ENCODE measurements at places on chromosomes 11 and 22. TPM values are rescaled to one million over a fixed set of nuclear protein-coding genes. Genes with fewer than 3 reads are reported as not detected.
A peak's percentile ranks its signal among the peaks of the same experiment; 100 is the strongest.

The ISX gene
- total RNA-seq, result not detected

The GLB1L3 gene
- total RNA-seq, result not detected

The AMOTL1 gene
- total RNA-seq, result 66.2 TPM

The HSPA8 gene
- total RNA-seq, result 543 TPM

The SEPTIN5 gene
- total RNA-seq, result 32.5 TPM

The SELENOM gene
- total RNA-seq, result 526 TPM

DNA sequence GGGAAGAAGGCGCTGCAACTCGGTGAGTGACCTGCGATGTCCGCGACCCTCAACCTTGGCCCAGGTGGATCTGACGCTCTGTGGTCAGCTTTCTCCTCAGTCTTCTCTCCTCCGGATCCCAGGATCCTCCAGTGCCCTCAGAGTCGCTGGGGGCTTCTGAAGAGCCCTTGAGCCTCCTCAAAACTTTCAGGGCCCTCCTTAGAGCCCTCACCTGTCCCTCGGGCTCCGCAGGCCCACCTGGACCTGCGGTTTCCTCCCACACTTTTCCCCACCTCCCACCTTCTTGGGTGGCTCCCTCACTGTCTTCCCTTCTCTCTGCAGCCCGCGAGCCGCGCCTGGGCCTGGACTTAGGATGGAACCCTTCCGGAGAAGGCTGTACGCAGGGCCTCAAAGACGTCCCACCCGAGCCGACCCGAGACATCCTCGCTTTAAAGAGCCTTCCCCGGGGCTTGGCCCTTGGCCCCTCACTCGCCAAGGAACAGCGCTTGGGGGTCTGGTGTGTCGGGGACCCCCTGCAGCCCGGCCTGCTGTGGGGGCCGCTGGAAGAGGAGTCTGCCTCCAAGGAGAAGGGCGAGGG lies 335 bp downstream of the ZNF408 start:
- H3K4me1 ChIP-seq, result no peaks in the 10 kb centered on the region
- DNase-seq, result no peak
- H3K27ac ChIP-seq, result no peak overlapping the region
- H3K36me3 ChIP-seq, result peaks cover 20% of the 10 kb centered on the region
- H3K4me3 ChIP-seq, result peak overlapping the region; percentile 76
- H3K27me3 ChIP-seq, result no peaks in the 10 kb centered on the region

- DNase-seq, result no peak
- H3K4me1 ChIP-seq, result no peaks in the 10 kb centered on the region
- H3K27me3 ChIP-seq, result no peaks in the 10 kb centered on the region
These were observed 105.4 kb downstream of the BCR start for GRCh38 chr22:23285734-23286133.

DNA sequence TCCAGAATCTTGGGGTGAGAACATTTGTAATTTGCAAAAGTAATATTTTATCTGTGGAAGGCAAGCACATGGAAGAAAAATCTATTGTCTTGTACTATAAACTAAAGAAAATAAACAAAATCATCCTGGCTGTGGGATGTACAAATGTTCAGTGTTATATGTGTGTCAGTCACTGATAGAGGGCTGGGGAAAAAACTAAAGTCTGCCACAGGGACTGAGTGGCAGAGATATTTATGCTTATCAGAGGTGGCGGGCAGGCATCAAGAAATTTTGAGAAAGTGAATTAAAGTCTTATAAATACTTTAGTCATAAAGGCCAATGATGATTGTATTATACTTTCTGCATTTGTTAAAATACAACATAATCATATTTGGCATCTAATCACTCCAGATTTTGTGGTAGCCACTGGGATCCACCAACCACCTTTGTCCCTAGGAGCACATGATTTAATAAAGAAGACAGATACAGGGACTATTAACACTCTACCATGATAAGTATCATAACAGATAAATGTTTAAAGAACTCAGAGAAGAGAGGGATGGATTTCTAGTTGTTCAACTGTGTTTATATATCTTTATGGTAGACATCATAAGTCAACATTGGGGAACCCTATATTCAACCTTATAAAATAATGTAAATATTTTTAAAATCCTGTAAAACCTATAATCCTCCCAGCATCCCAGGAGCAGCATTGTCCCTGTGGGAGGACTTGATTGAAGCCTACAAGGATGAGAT lies 2.6 kb upstream of the ENDOD1 start:
- H3K36me3 ChIP-seq, result no peaks in the 10 kb centered on the region
- H3K27ac ChIP-seq, result no peak overlapping the region
- no peaks in the 10 kb centered on the region for H3K27me3 ChIP-seq
- H3K4me3 ChIP-seq, result no peak overlapping the region

- no peaks in the 10 kb centered on the region for H3K27me3 ChIP-seq
- no peak overlapping the region for H3K27ac ChIP-seq
- no peak overlapping the region for H3K4me3 ChIP-seq
- no peak for DNase-seq
- peaks cover 10% of the 10 kb centered on the region for H3K4me1 ChIP-seq
These were observed 14.6 kb downstream of the C11orf97 start for GRCh38 chr11:94526645-94527438.

GRCh38 chr22:42357634-42358296 lies 74.4 kb downstream of the NFAM1 start:
- DNase-seq, result no peak
- no peaks in the 10 kb centered on the region for H3K36me3 ChIP-seq
- H3K27ac ChIP-seq, result no peak overlapping the region
- H3K4me1 ChIP-seq, result no peaks in the 10 kb centered on the region
- no peak overlapping the region for H3K4me3 ChIP-seq
- H3K27me3 ChIP-seq, result no peaks in the 10 kb centered on the region

Data from aorta (tissue), 5 donors.